ENCODE measurements at places on chromosomes 6 and 20.
A peak's percentile ranks its signal among the peaks of the same experiment; 100 is the strongest.

GRCh38 chr20:36126836-36127527 lies 27.6 kb upstream of the EPB41L1 start:
- no peak for DNase-seq

DNA sequence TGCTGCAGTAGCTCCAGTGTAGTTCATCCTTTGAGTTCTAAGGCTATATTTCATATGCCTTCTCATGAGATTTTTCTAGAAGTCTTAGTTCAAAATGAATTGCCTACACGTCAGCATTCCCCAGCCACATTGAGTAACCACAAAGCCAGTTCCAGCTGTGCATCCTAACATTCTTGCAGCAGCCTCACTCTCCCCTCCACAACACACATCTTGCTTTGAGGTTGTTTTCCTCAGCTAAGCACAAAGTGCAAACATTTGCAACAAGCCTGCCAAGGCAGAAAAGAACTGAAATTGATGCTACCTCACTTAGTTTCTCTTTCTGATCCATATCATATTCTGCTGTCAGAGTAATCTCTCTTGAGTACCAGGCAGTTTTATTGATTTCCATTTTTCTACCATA lies 160.7 kb upstream of the KCNQ5 start:
- DNase-seq, result no peak

- no peak for DNase-seq
Observed at GRCh38 chr6:161405418-161405817, 131.6 kb upstream of the AGPAT4 start.

- peak; percentile 54 for DNase-seq
Observed at GRCh38 chr6:47413752-47414422, 63.7 kb upstream of the CD2AP start.

DNA sequence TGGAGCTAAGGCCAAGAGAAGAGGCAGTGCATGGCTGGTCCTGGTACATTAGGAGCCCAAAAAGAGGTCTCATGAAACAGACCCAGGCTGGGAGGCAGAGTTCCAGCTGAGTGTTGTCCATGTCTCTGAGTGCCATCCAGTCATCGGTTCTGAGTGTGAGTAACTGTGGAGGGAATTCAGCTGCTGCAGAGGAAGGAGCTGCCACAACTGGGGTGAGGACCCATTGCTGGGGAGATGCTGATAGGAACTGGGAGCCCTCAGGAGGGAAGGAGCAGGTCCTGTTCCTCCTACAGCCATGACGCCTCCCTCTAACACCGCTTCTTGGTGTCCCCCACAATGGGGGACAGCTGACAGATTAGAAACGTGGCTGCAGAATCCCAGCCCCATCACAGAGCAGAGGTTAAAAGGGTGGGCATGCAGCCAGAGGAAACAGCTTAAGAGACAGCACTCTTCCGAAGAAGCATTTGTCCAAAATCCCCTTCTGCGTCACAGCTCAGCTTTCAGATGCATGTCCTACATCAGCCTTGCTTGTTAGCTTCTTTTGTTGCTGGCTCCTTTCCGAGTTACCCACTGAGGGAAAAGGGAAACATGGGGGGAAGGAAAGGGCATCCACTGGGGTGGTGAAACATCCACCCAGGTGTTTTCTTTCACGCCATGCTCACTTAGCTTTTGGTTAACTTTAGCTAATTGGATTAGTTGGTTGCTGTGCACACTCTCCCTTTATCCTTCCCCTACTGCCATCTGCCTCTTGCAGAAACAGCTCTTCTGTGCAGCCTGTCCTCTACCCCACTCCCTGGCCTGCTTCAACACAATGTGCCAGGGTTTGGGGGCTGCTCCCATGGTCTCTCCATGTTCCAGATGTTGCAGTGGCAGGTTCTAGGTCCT lies 239.2 kb downstream of the SYNDIG1 start:
- peak; percentile 62 for DNase-seq

DNA sequence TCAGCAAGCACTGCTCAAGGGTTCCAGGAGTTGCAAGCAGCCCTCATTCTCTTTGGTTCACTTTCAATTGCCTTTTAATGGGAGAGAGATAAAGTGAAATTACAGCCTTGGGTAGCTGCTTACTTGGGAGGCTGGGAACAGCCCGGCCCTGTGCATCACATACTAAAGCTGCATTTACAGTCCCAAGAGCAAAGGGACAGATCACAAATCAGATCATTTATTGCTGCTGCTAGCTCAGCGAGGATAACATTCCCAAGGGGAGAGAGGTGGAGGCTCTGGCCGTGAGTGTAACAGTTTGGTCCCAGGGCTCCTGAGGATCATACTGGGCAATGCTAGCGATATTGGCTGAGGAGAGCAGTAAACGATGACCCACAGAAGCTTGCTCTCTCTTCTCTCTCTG lies 133.1 kb downstream of the CDH26 start:
- DNase-seq, result no peak

DNA sequence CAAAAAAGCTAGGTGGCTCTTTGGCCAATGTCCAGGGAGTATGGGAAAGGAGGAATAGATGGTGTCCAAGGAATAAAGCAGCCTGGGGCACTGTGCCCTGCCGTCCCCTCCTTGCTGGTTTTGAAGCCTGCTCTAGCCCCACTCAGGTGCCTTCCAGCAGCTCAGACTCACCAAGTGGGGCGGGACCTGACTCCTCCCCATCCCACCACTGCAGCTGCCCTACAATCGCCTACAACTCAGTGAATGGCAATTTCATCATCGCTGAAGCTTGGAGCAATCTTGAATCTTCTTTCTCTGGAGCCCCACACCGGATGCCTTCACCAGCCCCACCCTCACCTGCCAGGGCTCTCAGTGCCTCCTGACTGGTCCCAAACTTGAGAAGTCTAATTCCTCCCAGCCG lies 56.4 kb upstream of the NXT1 start:
- no peak for DNase-seq

DNA sequence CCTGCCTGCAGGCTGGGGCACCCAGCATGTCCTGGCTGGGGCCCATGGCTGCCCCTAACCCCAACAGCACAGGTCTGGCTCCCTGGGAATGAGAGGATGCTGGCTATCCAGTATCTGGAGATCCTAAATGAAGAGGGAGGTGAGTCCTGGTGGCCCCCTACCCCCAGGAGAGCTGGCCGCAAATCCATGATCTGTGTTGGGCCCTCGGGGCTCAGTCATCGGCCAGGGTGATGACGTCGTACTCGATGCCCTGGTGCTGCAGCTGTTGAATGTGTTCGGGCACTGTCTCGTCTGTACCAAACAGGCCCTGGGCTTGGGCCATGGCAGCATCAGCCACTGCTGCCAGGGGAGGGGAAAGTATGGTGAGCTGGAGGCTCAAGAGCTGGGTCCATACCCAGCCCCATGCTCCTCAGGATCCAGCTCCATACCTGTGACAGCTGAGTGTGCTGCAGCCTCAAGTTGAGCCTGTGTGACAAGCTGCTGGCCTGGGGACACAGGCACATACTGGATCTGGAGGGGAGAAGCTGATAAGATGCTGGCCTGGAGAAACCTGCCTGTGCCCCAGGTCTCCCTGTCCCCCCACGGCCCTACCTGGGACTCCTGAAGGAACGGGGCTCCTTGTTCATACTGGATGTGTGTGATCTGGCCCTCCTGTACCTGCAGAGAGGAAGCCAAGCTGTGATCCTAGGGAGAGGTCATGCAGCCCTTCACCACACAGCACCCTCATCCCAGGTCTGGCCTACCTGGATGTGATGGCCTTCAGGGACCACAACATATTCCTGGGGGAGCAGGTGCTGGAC lies 14.5 kb downstream of the PCIF1 start:
- no peak for DNase-seq

DNA sequence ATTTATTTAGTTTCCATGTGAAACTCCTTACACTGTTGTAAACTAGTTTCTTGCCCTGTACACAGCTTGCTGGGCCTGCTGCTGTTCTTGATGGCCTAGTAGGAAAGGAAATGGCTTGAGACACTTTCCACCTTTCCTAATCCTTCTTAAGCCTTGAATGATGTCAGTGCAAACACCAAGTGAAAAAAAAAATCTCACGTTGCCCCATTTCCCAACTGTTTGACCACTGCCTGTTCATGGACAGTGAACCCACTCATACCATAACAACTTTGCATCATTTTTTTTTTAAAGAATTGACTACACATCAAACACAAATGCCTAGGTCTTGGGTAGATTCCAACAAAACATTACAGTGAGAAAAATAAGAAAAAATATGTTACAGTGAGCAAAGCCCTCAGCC lies 653.6 kb upstream of the FLRT3 start:
- DNase-seq, result no peak

- no peak for DNase-seq
Observed at GRCh38 chr6:109087661-109088264, 6.9 kb downstream of the SESN1 start.

DNA sequence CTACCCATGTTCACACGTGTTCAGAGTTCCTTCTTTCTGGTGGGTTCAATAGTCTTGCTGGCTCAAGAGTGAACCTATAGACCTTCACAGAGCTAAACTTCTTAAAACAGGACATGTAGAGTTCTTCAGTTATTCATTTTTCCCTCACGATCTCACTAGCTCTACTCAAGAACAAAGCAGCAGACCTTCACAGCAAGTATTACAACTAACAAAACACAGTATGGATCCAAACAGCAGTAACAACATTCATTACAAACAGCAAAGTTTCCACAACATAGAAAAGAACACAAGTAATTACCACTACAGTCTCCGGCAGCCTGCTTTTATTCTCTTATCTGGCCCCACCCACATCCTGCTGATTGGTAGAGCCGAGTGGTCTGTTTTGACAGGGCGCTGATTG lies 39.5 kb upstream of the MCUR1 start:
- no peak for DNase-seq

DNA sequence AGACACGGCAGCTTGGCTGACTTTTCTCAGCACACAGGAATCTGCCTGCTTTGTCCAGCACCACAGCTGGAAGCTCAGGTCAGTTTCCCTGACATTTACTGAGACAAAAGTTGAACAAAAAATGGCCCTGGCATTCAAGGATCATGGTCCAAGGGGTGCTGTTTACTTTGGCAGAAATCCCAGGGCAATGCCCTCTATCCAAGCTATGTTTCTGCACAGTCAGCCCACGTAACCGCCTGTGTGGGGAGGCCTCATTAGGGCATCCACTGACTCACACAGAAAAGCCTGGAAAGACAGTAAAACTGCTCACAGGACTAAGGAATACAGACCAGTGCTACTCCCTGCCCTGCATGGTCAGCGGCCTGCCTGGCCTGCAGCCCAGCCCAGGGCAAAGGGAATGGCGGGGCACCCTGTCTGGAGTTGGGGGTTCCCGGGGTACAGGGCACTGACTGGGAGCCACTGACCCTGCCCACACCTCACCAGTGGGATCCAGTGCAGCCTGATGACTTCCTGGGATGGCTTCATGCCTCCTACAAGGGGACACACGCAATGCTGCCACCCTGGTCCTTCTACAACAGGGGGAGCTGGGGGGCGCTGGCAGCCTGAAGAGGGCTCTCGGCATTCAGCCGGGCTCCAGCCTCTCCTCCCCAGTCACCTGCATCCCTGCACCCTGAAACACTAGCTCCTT lies 77.1 kb downstream of the NINL start:
- no peak for DNase-seq

DNA sequence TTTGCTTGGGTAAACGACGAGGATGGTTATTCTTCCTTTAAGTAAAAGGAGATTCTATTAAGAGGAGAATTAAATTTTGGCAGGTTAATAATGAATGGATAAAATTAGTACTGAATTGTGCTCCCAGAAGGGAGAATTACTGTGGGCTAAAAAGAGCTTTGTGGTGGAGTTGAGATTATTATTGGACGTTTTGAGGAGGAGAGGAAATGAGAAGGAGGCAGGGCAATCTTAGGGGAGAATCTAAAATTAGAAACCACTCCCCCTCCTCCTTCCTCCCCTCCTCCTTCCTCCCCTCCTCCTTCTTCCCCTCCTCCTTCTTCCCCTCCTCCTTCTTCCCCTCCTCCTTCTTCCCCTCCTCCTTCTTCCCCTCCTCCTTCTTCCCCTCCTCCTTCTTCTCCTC lies 331.8 kb downstream of the PRL start:
- no peak for DNase-seq

DNA sequence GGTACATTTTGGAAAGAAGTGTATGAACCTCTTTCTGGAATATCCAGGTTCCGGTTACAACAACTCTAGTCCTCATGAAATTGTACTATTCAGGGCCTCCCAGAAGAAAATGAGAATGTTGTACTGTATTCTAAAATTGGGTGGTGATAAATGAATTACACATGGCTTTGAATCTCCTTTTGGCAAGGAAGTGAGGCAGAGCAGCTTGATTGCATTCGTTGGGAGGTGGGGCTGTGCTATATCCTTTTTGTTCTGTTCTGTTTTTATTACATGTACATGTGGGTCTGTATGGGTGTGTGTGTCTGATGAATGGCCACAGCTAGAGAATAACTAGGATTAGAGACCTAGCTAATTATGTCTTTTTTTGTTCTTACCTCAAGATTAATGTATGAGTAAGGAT lies 37.8 kb upstream of the SNRPB2 start:
- DNase-seq, result no peak

DNA sequence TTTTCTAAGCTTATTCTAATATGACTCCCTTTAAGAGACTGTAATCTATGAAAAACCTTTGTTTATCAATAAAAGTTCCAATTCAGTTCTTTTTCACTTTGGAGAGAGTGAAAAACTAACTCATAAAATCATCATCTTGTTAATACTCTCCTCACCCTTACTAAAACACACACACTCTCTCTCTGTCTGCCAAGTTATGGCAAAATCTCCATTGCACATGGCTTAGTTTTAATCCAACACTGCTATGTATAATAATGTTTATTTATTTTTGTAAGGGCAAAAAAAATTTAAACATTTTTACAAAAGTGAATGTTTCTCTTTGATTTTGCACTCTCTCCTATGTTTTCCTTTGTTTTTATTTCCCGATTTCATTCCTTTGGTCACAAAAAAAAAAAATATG lies 253.2 kb downstream of the BMP7 start:
- no peak for DNase-seq

GRCh38 chr6:101779051-101779844 lies 385.7 kb downstream of the GRIK2 start:
- DNase-seq, result no peak

- DNase-seq, result no peak
Observed at GRCh38 chr6:154292066-154292465, 64.5 kb downstream of the IPCEF1 start.

GRCh38 chr6:44265722-44266233 lies 427 bp upstream of the NFKBIE start:
- DNase-seq, result no peak

GRCh38 chr6:14770040-14770439 lies 475.8 kb upstream of the JARID2 start:
- no peak for DNase-seq

DNA sequence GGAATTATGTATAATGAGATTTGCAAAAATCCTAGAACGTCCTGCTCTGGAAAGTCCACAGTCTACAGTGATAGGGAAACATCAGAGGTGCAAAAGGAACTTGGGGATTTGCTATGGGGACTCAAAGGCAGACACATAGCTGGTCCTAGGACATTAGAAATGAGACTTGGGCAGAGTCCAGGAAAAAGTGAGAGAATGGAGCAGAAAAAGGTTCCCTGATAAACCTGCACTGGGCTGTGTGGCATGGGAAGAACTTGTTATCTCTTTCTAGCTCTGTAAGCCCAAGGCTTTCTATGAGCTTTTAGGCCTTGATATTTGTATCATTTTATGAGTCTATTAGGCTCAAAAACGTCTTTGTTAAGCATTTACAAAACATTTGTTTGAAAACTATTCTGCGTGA lies 15.2 kb downstream of the PRND start:
- DNase-seq, result no peak

All from WERI-Rb-1 (cell line).